Stimulated activated CD4-positive, alpha-beta T cell treated with anti-CD3 and anti-CD28 coated beads, Interleukin-15, amount 100 ng/mL, for 1 hour (primary cell): ENCODE measurements at places on chromosomes 5 and 9.
A peak's percentile ranks its signal among the peaks of the same experiment; 100 is the strongest.

DNA sequence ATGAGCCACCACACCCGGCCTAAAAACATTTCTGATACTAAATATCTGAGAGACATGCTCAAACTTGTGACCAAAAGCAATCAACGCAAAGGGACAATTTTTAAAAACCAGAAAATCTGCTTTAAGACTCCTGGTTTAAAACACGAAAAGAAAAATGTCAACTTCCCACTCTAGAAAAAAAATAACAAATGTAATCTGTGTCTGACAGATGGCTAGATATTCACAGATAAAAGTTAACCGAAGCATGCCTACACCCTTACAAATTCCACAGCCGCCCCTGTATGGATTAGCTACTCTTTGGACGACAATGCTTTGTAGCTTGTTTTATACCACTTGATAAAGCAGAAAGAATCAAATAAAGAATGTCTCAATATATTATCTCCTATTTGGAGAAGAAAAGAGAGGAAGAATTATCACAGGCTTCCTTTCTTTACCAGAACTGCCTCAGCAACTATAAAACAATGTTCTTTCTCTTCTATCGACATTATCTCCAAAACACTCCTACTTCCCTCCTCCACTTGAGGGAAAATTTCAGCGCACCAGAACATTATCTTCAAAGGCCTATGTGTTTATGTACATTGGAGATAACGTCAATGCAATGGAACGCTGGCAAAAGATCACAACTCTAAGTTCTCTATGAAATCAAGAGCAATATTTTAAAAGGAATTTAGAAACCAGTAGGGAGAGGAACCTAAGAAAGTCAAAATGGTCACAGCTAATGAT lies 26.2 kb downstream of the CEMIP2 start:
- no peak for DNase-seq

DNA sequence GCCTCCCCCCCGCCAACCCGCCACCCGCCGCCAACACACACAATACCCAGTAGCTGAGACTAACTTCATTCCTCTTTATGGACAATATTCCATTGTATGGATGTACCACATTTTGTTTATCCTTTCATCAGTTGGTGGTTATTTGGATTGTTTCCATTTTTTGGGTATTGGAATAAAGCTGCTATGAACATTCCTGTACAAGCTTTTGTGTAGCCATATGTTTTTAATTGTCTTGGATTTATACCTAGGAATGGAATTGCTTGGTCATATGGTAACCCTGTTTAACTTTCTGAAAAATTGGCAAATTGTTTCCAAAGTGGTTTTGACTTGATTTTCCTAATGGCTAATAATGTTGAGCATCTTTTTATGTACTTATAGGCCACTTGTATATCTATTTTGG lies 4.9 kb upstream of the UBTD2 start:
- DNase-seq: no peak

DNA sequence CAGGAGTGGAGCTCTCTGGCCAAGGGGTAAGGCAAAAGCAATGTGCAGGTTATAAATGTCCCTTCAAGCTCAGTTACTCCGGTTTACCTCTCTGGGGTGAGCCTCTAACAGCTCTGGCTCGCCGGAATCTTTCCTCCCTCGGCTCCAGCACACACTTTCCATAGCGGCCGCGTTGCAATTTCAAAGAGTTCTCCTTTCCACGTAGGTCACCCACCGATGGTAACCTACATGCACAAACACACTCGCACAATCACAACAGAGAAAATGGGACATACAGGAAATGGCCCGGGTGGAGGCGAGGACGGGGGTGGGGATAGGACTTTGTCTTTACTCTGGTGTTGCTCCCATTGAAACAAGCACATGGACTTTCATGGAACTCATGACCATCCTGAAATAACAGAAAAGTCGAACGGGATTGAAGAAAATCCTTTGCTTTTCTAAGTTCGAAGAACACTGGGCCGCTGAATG lies 1.2 kb downstream of the LHFPL2 start:
- no peak for DNase-seq

- no peak for DNase-seq
Measured at GRCh38 chr9:129481810-129482511, 138.9 kb downstream of the C9orf50 start.

DNA sequence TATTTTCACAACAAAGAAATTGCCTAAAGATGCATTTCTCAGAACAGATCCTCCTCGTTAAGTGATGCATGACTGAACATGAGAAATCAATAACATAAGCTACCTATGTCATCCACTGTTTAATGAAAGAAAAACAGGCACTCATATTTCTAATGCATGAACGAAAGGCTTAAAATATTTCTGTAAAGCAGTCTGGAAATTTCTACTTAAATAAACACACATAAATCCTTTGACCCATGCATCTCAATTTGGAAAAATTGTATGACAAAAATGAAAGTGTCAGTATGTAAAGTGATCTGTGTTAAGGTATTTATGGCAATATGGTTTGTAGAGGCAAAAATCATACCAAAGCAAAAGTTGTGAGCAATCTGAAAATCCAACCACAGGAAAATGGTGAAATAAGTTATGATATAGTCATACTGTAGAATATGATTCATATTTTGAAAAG lies 399.2 kb upstream of the GRAMD2B start:
- DNase-seq: no peak

GRCh38 chr5:175718401-175719108 lies 60.7 kb downstream of the HRH2 start:
- DNase-seq: peak; percentile 64

DNA sequence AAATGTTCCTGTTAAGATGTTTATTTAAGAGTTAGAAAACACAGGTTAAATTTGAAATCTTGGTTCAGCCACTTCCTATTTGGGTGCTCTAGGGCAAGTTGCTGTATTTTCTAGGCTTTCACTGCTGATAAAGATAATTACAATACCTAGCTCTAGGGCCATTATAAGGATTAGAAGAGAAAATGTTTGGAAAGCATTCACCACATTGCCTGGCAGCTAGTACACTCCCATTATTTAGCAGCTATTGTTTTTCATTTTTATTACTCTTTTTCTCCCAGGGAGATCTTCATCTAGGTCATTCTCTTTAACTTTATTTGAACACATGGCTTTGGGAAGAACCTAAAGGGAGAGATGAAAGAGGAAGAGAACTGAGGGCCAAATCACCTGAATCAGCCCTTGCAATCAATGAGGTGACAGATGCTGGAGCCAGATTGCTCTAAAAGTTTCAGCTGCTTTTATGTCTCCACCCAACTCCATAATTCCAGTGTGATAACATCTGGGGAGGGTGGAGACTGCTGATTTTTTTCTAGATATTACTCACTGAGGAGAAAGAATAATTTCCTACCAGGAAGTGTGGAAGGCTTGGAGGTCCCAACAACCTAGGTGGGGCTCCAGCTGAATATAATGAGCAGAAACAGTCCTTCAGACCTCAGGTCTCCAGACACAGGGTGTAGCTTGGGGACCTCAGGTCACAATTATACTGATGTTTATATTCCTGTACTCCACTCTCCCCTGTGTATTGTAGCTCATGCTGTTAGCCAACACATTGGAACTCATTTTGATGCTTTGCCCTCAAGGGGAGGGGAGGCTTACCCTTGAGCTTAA lies 640.0 kb downstream of the RAB3C start:
- no peak for DNase-seq

GRCh38 chr9:12790883-12791282 lies 16.1 kb downstream of the LURAP1L start:
- no peak for DNase-seq

DNA sequence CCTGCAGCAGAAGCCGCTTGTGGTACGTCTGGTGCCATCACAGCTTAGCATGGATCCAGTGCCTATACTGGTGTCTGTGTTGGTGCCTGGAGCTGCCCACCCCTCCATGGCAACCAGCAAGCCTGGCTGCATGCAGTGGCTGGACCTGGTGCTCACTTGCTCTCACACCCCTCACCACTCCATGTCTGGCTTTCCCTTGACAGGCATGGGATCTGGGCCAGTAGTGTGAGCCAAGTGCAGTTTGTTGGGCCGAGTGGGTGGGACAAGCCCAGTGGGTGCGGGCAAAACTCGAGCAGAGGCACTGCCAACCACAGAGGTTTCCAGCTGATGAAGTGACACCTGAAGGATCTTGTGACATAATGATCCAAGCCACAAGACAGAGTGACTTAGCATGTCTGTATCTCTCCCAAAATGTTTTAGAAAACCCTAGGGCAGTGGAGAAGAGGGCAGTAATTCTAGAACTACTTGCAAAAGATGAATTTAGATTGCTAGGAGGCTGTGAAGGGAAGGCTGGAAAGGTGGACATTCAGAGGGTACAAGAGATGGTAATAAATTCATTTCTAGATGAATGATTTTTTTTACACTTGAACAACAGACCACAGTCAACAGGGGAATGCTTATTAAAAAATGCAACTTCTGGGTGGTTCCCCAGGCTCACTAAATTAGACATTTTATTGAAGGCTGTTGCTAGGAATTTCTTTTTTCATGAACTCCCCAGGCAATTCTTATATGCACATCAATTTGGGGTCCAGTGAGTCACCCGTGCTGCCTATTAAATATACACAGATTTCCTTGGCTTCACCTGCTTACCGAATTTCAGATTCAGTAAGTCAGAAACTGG lies 660.3 kb downstream of the TLR4 start:
- no peak for DNase-seq

DNA sequence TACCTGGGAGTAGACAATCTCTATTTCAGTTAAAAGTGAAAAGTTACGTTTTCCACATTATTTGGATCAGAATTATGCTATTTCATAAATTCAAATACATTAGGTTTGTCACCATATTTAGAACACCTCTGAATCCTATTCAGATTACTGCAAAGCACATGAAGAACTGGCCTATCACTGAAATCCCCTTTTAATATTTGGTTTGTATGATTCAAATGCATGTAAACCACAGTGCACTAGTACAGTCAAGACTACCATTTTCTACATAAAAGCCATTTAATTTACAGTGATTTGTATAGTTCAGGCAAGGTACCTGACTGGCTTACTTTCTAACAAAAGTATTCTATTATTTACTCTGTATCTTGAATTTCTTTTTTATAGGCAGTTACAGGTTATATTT lies 212.5 kb downstream of the MEF2C start:
- DNase-seq: no peak

DNA sequence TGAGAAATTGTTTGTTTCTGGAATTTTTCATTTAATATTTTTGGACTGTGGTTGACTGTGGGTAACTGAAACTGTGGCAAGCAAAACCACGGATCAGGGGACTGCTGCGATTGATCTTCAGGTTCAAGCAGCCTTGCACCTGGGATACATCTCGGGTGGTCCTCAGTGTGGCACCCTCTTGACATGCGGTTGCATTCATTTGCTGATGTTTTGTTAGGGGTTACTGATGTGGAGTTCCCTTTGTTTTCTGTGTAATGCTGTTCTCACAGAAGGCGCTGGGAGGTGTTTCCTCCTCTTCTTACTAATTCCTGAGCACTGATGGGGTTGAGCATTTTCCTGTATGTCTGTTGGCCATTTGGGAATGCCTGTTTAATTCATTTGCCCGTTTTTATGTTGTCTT lies 60.4 kb downstream of the EHMT1 start:
- no peak for DNase-seq

DNA sequence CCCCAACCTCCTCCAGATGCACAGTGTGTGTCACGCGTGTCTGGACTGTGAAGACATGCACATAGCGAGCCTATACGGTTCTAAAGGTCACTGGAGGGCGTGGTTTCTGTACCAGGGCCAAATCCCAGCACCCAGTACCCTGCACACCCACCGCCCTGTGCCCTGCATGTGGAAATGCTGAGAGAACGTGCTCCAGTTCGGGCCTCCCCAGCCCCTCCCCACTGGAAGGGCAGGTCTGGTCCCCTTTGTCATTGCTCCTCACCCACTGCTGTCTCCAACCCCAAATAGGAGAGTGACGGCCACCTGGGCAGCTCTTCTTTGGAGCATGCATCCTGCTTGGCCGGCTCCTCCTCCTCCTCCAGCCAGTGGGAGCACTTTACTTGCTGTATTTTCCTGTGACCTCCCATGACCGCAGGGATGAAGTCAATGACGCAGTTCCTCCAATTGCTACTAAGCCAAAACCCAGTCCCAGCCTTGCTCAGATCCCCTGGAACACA lies 116.7 kb downstream of the WNK2 start:
- no peak for DNase-seq

GRCh38 chr5:167226386-167226785 lies 1065.1 kb upstream of the WWC1 start:
- no peak for DNase-seq

GRCh38 chr5:142630927-142631539 lies 54.9 kb downstream of the FGF1 start:
- DNase-seq: no peak

GRCh38 chr9:89768051-89768450 lies 163.2 kb downstream of the GADD45G start:
- no peak for DNase-seq

DNA sequence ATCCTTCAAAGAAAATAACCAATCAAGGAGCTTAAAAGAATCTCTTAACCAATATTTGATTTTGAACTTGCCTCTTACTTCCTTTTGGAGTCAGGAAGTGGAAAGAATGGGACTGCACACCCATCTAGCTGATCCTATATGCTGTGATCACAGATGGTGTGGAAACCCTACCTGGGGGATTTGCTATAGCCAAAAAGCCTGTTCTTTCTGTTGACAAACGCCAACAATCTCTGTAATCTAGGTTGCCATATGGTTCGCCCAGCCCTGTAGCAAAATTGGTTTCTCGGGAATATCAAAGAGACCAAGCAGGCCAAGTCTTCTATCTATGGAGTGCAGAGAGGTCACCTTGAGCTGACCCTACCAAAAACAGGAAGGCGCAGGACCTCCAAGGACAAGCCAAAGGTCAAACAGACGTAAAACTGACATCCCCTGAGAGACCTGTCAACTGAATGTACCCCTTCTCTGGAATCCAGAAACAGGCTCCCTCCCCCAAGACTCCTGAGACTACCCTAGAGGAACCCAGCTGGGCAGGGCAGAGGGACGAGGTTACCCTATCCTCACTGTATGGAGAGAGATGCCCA lies 19.4 kb downstream of the NRG2 start:
- no peak for DNase-seq

- DNase-seq: peak; percentile 46
Measured at GRCh38 chr5:77076961-77077828, 9.9 kb downstream of the ZBED3 start.

DNA sequence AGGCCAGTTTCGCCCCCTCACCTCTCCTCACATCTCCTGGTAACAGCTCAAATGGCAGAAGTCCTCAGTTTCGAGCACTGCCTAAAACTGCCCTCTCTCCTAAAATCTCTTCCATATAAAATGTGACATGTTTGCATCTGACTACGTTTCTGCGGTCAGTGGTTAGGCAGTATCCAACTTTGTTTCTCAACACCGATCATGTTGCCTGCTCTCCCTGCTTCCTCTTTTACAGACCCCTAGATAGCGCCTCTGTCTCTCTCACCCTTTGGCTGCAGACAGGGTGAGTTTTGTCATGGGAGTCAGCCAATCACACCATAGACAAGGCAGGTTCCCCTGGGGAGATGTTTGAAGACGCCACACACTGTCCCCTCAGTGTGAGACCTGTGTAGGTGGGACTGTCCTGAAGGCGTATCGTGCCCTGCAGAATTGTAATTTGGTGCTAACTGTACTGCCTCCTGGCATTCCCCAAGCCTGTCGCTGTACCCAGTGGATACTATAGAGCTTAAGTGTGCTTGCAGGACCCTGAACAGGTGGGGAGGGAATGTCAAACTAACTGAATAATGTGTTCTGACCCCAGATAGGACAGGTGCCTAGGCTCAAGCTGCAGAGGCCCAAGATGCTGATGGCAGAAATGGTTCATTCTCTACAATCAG lies 1.1 kb downstream of the HEXB start:
- DNase-seq: no peak
